D721Med (cell line): ENCODE measurements at places on chromosomes 2 and 18.

- DNase-seq = no peak
Observed at GRCh38 chr2:106175086-106175850, 18.8 kb downstream of the UXS1 start.

DNA sequence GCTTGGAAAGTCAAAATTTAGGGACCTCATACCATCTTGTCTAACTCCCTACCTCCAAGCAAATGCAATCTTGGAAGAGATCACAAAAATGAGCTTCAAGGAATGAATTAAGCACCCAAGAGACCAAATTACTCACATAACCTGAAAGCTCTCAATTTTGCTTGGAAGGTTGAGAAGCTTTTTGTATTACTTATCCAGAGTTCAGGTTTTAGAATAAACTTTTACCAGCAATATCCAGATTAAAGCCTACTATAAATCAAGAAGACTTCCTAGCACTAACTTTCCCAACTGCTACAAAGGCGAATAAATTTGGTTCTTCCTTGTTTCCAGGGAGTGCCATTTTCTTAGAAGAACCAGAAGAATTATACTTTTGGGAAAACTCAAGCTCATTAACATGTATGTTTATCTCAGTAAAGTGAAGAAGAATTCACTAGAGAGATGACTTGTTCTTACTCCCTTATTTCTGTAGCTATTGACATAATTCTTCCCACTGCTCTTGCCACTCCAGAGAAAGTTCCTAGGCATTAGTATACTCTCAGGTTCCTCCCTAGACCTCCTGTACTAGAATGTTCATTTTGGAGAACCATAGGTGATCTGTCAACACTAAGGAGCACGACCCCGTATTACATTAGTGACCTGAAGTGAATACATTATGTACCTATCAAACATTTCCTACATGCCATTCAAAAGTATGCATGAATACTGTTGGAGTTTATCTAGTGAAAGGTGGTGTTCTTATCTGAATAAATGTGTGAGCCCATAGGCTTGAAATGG is 18.0 kb upstream of the STPG4 start:
- no peak for DNase-seq

DNA sequence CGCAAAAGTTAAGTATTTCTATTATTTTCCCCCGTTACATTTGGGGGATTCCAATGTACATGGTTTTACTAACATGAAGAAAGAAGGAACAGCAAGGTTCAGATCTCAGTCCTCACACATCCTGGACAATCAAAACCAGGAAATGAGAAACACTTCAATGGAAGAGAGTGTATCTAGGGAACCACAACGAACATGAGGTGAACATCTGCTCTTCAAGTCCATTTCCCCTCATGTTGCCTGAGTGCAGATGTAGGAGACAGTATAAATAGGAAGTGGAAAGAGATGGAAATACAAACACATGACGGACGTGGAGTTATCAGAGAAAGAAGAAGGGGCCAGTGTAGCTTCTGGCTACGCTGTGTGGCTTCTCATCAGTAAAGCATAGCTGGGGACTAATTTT is 52.6 kb downstream of the CHN1 start:
- DNase-seq = no peak

DNA sequence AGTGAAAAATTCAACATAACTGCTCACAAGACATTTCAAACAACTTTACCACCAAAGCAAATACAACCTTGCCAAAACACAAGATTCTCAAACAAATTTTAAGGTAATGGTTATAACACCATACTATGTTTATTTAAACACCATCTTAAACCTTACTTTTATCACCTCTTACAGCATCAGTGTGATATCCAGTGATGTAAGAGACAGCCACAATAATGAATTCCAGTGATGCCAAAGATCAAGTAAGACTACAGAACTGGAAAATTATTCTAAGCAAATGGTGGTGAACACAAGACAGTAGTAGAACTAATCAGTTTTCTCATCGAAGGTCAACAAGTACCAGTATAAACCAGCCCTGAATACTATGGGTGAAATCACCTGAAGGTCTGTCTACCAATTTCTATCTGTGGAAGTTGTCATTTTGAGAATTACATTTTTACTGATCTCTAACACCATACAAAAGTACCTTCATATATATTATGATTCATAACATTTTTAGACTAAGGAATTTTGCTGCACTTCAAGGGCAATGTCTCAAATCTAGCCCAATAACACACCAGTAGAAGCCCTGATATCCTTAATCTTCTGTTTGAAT is 146.2 kb downstream of the RBMS1 start:
- DNase-seq = no peak

- DNase-seq = no peak
Observed at GRCh38 chr2:222000326-222000725, 298.5 kb downstream of the PAX3 start.

DNA sequence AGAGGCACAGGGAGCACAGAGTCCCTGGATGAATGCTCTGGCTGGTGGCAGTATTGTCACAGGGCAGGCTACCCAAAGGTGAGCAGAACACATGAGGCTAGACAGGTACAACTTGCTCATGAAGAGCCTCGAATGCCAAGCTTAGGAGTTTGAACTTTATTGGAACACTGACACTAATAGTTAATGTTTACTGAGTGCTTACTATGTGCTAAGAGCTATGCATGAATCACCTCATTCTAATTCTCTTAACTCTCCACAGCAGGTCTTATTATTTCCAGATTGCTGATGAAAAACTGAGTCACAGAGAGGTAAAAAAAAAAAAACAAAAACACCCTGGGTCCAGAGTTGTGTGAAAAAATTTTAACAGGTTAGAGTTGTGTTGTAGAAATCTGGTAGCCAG is 6.1 kb upstream of the EMX1 start:
- DNase-seq = no peak

DNA sequence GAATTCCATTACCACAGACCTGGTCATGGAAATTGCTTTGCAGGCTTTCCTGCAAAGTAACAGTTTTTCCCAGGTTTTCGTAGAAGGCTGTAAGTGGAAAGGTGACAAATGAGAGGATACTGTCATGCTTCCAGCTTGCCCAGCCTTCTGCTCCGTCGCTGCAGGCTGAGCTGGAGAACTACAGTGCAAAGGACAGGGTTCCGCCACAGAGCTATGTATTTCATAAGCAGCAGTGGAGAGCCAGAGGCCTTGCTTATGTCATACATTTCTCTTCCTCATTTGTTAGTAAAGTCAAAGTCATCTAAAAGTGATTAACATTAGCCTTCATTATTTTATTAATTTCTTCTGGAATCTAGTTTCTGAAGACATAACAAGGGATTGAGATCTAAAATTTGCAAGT is 72.9 kb upstream of the RBM44 start:
- no peak for DNase-seq

DNA sequence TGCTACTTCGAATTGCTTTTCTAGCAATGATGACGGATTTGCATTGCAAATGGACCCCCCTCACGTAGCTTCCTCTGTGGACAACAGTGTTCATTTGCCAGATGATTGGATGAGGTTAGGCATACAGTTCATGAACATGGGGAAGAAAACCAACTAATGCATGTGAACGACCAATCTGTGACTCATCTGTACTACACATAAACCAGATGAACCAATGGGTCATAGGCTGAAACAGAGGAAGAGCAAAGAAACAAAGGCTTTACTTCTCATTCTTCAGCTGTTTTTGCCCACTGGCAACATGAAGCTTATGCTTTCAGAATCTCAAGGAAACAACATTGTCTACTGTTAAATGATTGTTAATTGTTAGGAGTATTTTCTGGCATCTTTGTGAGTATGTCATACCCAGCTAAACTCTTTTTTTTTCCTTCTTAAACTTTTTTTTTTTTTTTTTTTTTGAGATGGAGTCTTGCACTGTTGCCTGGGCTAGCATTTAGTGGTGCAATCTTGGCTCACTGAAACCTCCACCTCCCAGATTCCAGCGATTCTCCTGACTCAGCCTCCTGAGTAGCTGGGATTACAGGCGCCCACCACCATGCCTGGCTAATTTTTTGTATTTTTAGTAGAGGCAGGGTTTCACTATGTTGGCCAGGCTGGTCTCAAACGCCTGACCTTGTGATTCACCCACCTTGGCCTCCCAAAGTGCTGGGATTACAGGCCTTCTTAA is 35.5 kb downstream of the EFEMP1 start:
- DNase-seq = no peak

DNA sequence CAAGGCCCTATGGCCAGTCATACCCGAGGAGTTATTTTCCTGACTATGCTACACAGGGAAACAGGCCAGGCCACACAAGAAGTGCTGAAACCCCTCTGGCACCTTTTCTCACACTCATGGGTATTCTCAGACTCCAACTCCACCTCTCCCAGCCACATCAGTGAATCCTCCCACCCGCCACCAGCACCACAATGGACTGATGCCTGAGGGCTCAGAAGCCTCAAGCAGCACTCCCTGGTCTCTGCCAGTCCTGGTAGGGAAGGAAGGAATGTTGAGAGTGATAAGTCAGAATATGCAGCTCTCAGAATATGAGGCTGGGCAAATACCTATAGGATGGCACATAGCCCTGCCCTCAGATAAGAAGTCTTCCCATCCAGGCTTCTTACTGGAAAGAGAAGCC is 391.1 kb downstream of the ALK start:
- DNase-seq = no peak

DNA sequence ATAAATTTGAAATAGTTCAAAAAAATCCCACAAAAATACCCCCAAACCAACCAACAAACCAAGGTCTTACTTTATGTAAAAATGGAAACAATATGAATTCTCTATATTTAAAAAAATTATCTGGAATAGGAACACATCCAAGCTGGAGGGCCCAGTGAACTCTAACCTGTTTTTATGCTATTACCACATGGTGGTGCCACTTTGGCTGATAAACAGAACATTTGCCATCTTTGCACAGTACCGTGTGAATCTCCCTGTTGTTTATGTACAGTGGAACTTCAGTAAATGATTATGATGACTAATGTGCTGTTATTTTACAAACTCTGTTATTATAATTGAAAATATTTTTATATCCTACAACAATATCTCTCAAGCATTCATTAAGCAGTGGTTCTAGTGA is 145.3 kb upstream of the SMAD7 start:
- DNase-seq = no peak

DNA sequence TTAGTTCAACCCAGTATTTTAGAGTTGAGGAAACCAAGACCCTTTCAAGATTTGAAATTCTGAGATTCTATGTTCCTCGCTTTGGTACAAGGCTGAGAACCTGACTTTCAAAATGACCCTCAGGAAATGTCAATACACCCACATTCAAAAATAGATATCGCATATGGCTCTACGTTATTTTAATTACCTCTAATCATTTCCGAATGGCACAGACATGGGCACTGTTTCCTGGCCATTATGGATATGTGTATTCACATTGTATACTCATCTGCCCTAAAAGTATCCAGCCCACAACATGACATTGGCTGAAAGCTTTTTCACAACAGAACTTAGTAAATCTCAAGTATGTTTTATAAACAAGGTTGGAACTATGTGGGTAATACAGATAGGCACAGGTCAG is 6.7 kb downstream of the KLF7 start:
- no peak for DNase-seq

GRCh38 chr2:199278099-199278498 is 179.6 kb downstream of the SATB2 start:
- no peak for DNase-seq

GRCh38 chr18:3816610-3817363 is 366.8 kb downstream of the TGIF1 start:
- DNase-seq = no peak

DNA sequence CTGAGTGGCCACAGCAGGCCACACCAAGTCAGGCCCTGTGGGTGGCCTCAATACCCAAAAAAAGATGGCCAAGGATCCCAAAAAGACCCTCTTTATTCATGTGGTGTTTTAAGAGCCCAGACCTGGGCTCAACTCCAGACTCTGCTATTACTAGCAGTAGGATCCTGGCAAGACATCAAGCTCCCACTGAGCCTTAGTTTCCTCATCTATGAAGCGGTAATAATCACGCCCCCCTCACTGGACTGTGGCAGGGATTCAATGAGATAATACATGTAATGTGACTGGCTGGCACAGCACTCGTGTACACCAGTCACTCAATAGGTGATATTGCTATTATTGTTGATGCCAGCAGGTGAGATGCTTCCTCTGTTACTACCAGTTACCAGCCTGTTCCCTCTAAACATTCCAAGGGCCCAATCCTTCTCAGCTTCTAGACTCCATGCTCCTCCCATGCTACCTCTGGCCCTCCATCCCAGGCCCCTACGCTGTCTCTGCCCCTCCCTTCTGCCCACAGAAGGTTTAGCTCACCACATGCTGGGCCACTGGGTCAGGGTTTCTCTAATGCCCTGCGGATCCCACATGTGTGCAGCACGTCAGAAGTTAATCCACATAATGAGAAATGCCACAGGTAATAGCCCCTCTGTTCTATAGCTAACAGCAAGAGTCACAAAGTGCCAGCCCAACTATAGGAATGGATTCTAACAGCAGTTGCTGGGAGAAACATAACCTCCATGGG is 51.2 kb downstream of the SLC4A5 start:
- no peak for DNase-seq

DNA sequence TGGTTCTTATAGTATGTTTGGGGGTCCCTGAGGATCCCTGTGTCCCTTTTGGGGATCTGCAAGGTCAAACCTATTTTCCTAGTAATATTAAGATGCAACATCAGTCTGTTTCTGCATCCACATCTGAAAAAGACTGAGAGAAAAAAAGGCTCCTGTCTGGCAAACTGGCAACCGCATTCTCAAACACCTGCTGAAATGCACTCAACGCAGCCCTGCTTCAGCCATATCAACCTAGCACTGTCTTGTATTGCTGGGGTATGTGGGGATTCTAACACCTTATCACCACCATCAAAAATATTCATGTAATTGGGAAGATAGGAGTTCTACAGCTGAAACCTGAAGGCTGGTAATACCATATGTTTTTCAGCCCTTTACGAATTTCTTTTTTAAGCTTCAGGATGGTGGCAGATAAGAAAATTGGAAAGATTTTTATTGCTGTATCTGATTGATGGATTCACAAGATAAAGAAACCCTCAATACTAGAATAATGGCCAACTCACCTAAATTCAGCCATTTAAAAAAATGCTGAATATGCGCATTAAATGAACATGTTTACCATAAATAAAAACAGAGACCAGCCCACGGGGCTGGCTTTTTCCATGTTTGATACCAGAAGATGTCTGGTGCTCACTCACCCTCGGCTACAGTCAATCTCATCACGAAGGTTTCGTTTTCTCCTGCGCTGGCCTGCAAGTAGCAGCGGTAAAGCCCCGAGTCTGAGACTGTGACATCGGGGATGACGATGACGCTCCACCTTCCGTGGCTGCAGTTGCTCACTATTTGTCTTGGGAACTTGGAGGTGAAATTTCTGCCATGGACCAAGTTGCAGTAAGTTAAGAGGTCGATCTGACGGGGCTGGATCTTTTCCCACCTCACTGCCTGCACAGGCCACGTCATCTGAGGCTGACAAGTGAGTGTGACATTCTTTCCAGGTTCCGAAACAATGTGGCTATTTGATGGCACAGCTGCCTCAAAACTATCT is 52.3 kb downstream of the CD226 start:
- DNase-seq = no peak

DNA sequence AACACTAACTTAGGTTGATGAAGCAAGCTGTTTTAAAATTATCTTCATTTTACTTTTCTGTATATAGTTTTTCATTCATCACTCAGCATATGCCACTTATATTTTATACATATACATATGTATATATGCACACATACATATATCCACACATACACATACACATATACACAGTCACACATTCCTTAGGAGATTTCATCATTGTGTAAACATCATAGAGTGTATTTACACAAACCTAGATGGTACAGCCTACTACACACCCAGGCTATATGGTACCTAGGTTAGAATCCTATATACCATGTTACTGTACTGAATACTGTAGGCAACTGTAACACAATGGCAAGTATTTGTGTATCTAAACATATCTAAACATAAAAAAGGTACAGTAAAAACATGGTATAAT is 295.5 kb upstream of the LYPD1 start:
- no peak for DNase-seq
